Progenitor cell of endocrine pancreas (in vitro differentiated cells): ENCODE measurements at places on chromosomes 4 and X.

DNA sequence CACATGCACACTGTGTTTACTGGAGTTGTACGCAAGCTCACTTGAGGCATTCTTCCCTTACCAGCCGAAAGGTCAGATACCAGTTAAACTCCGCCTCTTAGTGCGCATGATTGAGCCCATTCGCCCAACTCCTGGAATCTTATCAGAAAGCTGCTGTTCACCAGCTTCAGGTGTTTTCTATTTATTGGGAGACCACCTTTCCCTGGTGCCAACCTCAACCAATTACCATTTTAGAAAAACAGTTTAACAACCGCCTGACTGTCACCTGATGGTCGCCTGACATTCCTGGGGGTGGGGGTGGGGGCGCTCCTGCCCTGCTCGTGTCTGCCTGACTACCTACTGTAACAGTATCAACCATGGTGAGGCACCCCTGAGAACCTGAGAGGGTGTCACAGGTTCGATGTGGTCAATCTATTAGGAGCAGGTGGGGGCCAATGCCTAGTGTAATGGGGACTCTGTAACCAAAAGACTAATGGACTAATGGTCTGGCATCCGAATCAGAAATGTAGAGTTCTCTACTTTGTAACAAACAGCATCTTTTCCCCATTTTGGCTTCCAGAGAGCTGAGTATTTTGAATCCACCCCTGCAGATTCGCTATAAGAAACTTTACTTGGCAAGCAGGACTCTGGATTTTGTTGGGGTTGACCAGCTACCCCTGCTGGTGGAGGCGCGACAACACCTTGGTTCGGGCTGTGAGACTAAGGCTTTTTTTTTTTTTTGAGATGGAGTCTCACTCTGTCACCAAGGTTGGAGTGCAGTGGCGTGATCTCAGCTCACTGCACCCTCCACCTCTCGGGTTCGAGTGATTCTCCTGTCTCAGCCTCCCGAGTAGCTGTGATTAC lies 58.2 kb upstream of the ZNF157 start:
- no peak for DNase-seq

GRCh38 chr4:146638786-146639505 lies at the start of gene POU4F2:
Gene POU4F2 (plus strand): TSS chr4:146638893. CDS start chr4:146639141, 248 bp downstream.
- DNase-seq, result no peak

DNA sequence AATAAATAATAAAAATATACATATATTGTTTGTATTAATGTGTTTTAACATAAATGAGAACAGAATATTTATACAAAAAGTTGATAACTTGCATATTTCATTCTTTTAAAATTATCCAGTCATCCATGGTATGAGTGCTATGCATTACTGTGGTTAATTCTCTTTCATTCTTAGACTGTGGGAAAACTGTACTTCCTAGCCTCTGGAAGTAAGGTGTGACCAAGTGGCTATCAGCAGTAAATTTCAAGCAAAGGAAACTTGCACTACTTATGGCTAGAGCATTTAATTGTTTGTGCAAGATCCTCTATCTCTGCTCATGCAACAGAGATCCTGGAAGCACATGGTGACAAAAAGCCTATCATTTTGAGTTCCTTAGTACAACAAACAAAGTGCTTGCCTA lies 1054.5 kb upstream of the PABPC4L start:
- no peak for DNase-seq

DNA sequence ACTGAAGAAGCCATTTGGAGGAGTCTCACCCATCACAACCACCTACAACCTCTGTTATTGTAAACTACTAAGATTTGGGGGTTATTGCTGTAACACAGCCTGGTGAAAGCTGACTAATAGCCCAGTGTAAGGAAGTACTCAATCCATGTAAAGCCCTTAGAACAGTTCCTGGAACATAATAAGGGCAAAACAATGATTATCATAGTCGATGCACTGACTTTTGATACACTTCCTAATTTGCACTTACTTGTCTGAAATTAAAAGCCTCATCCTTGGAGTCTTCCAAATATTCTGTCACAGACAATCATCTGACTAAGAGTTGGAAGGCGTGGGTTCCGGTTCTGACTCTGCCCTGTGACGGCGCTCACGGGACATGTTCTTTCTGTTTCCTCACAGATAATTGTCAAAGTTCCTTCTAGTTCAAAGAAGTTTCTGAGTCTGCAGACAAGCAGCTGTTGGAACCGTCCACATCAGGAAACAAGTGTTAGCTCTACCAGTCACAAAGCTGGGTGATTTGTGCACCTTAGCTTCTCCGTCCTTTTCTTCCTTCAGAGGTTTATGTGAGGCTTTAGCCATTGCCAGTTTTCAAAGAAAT lies 33.4 kb upstream of the RASGEF1B start:
- DNase-seq, result no peak
